Activated CD4-positive, alpha-beta T cell treated with anti-CD3 and anti-CD28 coated beads, Interleukin-10, Interleukin-2, amounts not matched to agents 100 ng/mL and 50 ng/mL, durations not matched to agents 16 hours and 8 hours (primary cell): ENCODE measurements at places on chromosomes 1 and 21.
A peak's percentile ranks its signal among the peaks of the same experiment; 100 is the strongest.

DNA sequence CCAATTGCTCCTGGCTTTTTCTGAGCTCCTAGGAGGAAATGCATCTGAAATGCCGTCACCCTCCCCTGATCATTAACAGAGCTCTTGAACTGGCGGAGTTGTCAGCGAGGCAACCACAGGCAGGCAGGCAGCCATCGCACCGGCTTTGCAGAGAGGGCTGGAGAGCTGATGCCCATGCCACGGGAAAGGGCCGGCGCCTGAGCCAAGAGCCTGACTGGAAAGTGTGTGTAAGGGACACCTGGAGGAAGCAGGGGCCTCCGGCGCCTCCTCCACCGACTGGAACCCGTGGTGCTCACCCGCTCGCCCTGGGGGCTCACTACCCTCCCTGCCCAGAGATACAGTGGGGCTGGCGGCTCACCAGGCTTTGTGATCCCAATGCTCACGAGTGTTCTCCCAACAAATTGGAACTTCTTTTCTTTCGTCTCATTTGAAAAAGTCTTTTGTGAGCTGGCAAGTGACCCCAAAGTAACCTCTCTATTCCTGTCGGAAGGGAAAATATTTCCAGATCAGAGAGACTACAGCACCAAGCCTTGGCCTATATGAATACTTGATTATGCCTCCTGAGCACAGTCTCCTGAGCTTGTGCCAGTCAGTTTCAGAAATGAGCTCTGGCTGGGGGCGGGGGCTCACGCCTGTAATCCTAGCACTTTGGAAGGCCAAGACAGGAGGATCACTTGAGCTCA lies 97.7 kb upstream of the SLC25A33 start:
- no peak for DNase-seq

DNA sequence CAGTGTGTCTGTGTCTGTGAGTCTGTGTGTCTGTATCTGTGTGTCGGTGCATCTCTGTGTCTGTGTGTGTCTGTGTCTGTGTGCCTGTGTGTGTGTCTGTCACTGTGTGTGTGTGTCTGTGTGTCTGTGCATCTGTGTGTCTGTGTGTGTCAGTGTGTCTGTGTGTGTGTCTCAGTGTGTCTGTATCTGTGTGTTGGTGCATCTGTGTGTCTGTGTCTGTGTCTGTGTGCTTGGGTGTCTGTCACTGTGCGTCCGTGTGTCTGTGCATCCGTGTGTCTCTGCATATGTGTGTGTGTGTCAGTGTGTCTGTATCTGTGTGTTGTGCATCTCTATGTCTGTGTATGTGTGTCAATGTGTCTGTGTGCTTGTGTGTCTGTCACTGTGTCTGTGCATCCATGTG lies 44.7 kb upstream of the POFUT2 start:
- DNase-seq = no peak

DNA sequence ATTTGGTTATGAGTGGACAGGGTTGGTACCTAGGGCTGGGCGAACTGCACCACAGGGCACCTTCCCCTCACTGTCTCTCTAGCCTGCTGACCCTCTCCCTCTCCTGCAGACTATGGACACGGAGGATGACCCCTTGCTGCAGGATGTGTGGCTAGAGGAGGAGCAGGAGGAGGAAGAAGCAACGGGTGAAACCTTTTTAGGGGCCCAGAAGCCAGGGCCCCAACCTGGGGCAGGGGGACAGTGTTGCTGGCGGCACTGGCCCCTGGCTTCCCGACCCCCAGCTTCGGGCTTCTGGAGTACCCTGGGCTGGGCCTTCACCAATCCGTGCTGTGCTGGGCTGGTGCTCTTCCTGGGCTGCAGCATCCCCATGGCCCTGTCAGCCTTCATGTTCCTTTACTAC lies 21.9 kb downstream of the DISP3 start:
- no peak for DNase-seq

DNA sequence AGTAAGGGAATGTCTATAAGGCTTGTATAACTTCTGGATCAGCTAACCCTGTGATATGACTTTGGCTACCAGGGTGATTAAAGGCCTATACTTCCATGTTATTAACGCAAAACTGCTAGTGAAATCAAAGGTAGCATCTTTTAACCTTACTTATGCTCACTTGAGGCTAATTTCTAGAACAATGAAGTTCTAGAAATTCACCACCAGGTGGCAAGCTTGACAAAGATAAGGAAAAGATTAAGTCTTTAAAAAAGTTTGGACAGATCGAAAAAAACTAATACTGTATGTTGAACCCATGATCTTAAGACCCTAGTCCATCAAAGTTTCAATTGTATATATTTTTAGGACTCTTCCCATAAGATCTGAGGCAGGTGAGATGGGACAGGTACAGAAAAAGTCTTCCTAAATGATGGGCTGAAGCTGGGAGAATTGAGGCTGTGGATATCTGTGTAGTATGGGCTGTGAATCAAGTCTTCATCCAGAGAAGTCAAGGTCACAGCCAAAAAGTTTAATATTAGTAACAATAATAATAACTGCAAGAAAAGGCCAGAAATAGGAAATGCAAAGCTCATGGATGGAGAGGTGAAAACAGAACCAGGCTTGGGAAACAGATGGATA lies 18.8 kb downstream of the KYAT3 start:
- DNase-seq = peak; percentile 47

DNA sequence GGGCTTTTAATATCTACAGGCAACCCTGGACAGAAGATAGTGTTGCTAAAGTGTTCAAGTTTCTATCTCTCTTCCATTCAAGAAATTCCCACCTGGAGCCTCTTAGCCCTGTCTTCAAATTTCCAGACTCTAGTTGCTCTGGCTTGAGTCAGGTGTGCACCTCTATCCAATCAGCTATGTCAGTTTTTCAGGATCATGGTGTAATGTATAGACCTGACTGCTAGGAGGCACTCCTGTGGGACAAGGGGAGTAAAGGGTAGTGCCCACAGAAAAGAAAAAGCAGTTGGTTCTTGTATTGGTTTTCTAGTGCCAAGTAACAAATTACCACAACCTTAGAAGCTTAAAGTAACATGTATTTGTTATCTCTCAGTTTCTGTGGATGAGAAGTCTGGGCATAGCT lies 6.2 kb upstream of the ZRANB2 start:
- DNase-seq = no peak

DNA sequence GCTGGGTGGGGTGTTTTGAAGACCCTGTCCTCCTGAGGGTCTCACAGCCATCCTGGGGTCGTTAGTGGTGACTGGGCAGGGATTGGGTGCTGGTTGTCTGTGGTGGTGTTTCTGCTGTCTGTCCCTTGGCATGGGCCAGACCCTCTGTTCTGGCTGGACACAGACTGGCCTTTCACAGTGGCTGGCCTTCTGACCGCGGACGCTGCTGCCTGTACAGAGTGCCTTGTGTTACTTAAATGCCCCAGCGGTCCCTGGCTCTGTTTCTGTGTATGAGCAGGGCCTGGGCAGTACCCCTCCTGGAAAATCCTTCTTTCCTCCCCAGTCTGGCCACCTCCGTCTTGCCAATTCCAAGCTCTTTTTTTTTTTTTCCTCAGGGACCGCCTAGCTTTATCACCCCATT lies 50.9 kb downstream of the SH3BGR start:
- no peak for DNase-seq

- no peak for DNase-seq
Measured at GRCh38 chr21:26185021-26185420, 14.5 kb upstream of the APP start.

DNA sequence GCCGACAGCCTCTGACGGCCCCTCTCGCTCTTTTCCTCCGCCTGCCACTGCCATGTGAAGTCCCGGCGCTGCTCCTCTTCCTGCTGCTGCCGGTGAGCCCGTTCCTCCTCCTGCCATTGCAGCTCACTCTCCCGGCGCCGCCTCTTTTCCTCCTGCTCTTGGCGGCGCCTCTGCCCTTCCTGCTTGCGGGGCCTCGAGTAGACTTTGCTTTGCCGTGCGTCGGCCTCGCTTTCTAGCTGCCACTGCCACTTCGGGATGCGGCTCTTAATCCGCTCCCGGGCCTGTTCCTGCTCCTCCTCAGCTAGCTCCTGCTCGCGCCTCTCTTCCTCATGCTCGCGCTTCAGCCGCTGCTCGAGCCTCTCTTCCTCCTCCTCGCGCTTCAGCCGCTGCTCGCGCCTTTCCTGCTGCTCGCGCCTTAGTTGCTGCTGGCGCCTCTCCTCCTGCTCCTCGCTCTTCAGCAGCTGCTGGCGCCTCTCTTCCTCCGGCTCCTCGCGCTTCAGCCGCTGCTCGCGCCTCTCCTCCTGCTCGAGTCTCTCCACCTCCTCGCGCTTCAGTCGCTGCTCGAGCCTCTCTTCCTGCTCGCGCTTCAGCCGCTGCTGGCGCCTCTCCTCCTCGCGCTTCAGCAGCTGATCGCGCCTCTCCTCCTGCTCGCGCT lies 4.3 kb downstream of the TCHH start:
- DNase-seq = peak; percentile 50

GRCh38 chr1:101915597-101915996 lies 81.1 kb downstream of the OLFM3 start:
- DNase-seq = no peak

- peak; percentile 7 for DNase-seq
Measured at GRCh38 chr1:1858382-1859086, 32.4 kb downstream of the GNB1 start.

GRCh38 chr1:225527575-225527974 lies 99.7 kb upstream of the LBR start:
- no peak for DNase-seq

GRCh38 chr1:183126000-183126366 lies 60.1 kb upstream of the LAMC2 start:
- DNase-seq = no peak

DNA sequence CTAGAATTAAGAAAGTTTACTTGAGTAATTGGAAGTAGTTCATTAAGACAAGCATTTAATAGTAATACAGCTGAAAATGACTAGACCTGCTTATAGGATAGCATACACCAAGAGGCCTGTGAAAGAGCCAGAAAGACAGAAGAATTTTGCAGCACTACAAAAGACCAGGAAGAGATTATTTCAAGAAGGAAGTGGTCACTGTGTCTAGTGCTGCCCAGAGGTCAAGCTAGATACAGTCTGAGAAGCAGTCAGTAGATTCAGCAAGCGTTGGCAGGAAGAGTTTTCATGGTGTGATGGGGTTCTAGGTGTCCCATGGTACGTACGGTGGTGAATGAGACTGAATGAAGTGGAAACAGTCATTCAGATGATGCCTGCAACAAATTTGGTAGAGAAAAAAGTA lies 31.5 kb downstream of the RGS8 start:
- no peak for DNase-seq

- DNase-seq = no peak
Measured at GRCh38 chr1:203589595-203589994, 37.0 kb upstream of the ATP2B4 start.

GRCh38 chr1:109543988-109544735 lies 4.3 kb upstream of the GNAI3 start:
- DNase-seq = no peak

DNA sequence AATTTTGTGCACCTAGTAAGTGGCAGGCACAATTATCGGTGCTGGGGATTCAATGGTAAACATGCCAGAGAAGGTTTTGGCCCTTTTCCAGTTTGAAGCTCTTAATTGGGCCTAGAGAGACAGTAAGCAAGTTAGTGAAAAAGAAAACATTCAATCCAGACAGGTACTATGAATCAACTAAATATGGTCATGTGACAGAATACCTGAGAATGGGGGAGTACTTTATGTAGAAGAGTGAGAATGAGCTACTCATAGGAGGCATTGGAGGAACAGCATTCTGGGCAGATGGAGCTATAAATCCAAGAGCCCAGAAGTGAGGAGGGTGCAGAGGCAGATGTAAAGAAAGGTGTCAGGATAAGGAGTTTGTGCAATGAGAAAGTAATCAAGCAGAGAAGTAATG lies 1017.9 kb downstream of the ADGRL2 start:
- DNase-seq = no peak

GRCh38 chr1:60833173-60833572 lies 249.2 kb upstream of the NFIA start:
- no peak for DNase-seq
